ENCODE measurements at places on chromosomes 5 and 9.

DNA sequence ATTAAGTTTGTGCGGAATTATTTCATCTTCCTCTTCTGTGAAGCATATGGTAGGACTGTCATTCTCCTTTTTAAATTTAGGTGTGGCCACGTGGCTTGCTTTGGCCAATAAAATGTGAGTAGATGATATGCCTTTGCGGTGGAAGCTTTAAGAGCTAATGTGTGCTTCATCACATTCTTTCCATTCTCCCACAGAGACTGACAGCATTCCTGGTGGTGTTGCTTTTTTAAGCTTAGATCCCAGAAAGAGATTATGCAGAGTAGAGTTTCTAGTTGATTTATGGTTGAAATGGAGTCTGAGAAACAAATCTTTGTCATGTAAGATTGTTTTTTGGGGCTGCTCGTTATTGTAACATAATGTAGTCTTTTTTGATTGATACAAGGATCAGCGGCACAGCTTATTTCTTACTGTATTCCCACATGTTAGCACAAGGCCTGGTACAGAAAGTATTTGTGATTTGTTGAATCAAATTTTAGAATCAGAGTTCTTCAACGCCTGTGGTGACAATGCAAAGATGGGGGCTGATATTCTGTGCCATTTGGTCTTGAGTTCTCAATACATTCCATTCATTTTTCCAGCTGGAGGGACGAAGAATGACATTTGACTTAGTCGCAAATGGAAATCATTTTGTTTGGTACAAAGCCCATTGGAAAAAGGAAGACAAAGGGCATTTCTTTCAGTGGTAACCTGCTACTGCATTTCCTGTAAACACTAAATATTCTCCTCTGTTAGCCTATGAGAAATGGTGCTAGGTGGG is 209.9 kb upstream of the VLDLR start:
- no peak for DNase-seq

- no peak for DNase-seq
These were observed 40.5 kb downstream of the MVB12B start for GRCh38 chr9:126367139-126367538.

DNA sequence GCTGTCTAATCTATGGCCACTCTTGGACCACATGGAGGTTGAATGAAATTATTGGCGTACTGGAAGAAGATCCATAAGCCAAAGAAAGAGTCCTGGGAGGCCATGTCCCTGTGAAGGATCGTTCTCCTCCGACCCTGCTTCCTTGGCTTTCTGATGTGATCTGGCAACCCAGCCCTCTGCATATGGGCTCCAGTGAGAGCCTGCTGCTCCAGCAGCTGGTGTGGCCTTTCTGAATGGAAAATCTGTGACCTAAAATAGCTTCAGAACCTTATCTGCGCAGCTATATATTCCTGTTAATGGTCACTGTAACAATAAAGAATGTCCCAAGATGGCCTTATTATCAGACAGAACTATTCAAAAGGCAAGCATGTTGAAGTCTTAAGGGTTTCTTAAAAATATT is 40.2 kb upstream of the PHF2 start:
- DNase-seq = no peak

DNA sequence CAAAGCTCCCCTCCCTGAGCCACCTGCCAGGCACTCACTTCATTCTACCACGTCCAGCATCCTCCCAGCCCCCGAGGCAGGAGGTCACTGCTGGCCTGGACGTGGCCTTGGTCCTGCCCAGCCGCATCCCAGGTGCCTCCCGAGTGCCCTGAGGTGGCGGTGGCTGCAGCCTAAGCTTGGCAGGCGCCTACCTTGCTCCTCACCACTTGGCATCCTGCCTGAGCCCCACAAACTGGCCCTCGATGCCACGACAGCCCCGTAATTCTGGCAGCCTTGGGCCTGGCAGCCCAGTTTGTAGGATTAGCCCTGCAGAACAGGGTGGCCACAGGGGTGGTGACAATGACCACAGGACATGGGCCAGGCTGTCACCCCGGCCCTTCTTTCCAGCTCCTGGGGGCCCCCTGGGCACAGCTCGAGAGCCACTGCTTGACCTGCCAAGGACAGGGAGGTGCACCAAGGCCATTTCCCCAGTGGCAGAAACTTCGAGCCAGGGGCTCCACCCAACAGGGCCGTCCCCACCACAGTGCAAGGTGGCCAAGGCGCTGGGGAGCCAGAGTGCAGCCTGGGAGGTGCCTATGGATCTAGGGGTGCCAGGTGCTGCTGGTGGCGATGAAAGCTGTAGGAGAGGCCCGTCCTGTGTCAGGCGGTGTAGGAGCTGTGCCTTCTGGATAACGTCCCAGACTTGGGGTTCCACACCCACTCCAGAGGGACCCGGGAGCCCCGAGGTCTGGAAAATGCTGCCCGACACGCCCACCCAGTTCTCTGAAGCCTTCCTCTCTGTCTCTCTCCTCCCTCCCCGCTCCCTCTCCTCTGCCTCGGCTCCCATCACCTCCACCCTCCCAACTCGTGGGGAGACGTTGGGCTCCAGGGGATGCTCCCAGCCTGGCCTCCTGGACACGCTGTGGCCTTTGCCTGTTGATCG is 18.4 kb downstream of the NKD2 start:
- DNase-seq = no peak

- peak; percentile 21 for DNase-seq
These were observed 351.1 kb upstream of the DAB2 start for GRCh38 chr5:39775797-39776365.

DNA sequence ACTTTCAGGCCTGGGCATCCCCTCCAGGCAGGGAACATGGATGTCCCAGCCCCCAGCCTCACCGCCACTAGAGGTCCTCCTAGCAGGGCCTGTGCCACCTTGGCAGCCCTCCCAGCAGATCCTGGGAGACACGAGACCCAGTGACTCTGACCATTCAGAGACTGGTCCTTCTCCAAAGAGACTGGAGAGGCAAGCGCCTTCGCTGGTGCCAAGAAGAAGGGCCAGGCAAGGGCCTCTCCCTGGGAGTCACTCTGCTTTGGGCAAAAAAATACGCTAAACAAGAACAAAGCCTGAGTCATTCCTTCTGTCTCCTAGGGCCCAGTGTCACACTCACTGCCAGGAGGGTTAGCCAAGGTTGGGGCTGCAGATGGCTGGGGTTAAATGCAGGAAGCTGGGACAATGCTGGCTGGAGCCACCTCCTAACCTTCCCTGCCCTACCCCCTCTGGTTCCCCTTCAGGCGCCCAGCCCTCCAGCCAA is 35.3 kb upstream of the SMIM23 start:
- DNase-seq = peak; percentile 51

GRCh38 chr5:139692679-139693308 is 44.6 kb downstream of the CXXC5 start:
- DNase-seq = no peak

DNA sequence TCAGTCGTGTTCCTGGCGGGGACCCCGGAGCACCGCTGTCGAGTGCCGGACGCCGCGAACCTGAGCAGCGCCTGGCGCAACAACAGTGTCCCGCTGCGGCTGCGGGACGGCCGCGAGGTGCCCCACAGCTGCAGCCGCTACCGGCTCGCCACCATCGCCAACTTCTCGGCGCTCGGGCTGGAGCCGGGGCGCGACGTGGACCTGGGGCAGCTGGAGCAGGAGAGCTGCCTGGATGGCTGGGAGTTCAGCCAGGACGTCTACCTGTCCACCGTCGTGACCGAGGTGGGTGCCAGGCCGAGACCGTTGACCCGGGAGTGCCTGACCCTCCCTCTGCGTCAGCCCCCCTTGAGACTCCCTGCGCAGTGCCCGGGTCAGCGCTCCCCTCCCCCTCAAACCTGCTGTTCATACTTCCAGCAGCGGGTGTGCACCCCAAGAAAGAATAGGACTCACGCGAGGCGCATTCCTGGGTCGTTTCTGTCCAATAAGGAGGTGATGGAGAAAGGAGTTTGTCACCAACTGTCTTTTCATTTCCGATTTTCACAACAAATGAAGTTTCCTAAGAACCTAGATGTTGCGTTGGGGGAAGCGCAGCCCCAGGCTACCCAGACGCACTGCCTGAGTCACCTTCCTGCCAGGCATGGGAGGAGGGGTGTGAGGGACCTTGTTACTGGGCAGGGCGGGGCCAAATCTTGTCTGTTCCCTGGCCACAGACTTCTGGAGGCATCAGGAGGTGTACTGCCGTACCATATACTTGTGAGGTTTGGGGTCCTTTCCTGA is 722 bp downstream of the SLC22A4 start:
- peak; percentile 96 for DNase-seq

DNA sequence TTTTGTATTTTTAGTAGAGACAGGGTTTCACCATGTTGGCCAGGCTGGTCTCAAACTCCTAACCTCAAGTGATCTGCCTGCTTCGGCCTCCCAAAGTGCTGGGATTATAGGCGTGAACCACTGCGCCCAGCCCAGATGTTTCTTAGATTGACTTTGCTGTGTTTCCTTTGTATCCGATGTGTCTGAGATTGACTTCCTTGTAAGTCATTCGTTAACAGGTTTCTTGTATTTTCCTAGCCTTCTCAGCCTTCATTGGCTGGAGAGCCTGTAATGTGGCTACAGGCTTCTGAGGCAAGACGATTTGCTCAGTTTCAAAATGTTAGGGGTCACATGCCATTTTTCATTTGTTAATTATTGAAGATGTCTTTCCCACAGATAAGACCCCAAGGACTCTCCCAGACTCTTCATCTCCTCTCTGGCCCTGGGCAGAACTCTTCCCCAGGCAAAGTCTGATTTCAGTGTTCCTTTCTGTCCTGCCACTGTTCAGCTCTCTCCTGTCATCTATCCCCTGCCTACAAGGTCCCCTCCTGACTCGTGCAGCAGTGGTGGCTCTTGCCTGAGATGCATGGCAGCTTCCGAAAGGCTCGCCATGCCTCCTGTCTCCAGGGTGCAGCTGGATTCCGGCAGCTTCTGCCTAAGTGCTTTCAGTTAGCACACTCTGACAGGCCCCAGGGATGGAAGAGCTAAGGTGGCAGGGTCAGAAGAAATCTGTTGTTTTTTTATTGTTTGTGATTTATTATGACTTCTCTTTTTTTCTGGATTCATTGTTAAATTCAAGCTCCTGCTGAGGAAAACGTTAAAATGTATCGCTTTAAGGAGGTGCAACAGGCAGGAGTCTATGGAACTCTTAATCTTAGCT is 206.4 kb downstream of the AOPEP start:
- DNase-seq = no peak

- DNase-seq = no peak
These were observed 212.3 kb downstream of the ICE1 start for GRCh38 chr5:5634817-5635216.

GRCh38 chr5:131747180-131748105 is 49.4 kb downstream of the FNIP1 start:
- DNase-seq = no peak

DNA sequence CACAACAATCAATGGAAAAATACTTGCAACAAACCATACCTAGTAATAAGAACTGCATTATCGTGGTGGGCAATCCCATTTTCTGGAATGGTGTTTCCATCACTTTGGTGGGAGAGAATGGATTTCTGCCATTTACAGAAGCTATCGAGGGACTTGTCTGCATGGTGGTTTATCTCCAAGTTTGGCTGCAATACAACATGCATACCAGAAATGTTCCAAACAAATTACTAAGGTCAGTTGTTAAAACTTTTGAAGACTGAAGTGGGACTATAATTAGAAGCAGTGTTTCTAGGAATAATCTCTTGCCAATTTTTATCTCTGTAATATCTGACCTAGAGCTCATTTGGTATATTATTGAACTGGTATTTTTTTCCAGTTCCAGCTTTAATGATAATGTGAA is 30.3 kb downstream of the ADAMTS6 start:
- DNase-seq = no peak

DNA sequence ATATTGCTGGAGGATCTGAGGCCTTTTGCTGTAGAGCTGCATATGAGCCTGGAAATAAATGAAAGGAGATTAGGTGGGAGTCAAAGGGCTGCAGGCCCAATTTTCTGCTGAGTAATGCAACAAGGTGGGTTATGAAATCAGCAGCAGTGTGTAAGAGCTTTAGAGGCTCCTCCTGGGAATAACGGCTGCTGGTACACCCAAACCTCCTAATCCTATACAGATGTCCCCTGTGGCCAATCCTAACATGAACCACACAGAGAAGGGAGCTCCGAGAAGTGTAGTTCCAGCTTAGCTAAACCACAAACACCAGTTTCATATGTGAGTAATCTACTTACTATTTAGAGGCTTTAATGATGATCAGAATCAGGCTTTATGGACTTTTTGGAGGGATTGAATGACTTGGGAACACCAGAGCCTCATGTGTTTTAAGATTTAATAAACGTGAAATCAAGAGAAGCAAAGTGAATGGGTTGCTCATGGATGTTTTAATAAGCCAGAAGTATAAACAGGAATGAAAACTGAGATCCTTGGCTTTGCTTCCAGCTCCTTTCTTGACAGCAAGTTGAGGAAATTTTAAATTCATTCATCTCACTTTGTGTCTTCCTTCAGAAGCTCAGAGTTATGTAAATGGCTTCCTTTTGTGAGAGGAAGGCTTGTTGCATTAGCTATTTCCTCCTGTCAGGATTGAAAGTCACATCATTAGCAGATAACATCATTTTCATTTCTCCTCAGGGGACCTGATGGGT is 437.5 kb downstream of the TMEM232 start:
- DNase-seq = peak; percentile 9

DNA sequence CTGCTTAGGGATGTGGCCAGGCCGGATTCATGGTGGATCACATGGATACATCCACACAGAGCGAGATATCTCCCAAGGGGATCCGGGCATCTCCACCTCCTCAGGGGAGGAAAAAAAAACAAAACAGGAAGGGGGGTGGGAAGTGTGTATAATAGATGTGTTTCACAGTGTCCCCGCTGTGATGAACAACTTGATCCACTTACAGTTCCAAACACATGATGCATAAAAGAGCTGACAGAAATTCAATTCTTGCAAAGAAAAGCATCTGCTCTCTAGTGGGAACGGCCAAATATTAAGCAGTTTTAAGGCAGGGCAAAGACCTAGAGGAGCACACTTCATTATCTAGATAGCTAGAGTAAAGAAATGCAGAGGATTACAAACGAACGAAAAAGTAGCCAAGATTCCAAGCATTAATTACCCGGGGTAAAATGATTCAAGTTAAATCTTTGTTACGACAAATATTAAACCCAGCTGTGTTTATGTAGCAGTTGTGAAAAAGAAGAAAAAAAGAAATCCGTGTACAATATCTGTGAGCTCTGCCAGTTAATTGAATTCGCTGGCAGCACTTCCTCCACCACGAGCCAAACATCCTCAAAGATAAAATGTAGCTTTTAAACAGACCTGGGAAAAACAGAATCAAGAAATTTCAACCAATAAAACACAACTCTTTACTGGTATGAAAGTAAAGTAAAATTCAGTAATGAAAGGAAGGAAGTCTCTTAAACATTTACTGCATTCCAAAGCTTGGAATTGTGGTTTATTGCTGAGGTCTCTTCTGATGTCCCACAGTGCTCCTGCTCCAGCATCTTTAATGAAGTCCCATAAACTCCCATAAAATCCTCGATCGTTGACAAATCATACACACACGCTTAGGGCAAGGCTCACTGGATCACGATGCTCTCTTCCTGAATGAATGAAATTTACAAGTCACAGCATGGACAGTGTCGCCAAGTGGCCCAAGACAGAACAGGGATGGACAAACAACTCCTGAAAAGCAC is 213.0 kb downstream of the CRB2 start:
- peak; percentile 36 for DNase-seq

- no peak for DNase-seq
These were observed 211.1 kb upstream of the TLE4 start for GRCh38 chr9:79360387-79361347.
